ENCODE measurements at places on chromosomes 3 and 15.
A peak's percentile ranks its signal among the peaks of the same experiment; 100 is the strongest.

DNA sequence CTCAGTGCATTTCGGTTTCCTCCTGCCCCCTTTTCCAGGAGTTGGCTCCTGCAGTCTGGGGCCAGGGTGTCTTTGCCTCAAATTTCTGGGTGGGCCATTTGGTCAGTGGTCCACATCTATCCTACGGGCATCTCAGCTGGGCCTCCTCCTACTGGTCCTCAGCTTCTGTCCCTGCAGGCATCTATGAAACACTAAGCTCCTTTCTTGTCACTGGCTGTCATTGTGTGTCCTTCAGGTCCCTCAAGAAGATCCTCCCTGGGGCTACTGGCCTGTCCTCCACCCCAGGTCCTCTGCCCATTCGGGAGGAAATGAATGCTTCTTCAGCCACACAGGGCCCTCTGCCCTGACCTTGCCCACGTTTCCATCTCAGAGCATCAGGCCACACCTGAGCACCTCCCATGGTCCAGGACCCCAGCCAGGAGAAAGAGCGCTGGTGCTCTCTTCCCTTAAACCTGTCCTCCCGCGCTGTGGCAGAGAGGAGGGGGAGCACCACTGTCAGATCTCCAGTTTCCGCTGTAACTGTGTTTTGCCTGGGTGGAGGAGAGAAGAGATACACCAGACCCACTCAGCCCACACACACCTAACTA lies 1.8 kb downstream of the PRR23E start:
- no peak for DNase-seq

DNA sequence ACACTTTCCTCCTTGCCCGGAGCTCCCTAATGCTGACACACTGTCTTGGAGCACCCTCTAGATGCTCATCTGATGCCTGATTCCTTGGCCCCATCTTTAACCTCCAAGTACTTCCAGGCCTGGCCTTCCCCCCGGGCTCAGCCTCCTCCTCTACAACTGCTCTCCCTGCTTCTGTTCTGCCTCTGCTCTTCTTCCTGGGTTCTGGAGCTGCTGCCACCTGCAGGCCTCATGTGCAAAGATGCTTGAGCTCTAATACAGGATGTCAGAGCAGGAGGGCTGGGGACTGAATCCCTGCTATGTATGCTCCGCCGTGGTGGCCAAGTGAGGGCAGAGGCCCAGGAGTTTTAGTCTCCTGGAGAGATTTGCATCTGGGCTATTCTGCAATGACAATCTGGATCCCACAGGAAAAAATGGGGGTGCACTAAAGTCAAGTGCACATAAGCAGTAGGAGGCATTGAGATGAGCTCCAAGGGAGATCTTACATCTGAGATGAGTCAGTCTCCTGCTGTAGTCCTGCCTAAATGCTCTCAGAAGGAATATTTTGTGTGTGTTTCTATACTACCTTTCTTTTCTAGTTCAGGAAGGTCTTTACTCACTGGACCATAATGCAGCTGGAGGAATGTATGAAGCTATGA lies 296.3 kb downstream of the UACA start:
- DNase-seq: peak; percentile 67

DNA sequence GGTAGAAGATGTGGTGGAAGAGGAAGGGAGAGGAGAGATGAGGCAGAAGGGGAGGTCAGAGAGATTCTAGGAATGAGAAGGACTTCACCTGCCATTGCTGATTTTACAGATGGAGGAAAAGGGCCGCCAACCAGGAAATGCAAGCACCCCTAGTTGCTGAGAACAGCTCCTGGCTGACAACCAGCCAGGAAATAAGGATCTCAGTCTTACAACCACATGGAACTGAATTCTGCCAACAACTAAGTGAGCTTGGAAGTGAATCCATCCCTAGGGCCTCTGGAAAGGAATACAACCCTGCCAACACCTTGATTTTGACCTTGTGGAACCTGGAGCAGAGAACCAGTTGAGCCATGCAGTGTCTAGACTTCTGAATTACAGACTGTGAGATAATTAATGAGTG lies 86.6 kb downstream of the EDEM1 start:
- no peak for DNase-seq

DNA sequence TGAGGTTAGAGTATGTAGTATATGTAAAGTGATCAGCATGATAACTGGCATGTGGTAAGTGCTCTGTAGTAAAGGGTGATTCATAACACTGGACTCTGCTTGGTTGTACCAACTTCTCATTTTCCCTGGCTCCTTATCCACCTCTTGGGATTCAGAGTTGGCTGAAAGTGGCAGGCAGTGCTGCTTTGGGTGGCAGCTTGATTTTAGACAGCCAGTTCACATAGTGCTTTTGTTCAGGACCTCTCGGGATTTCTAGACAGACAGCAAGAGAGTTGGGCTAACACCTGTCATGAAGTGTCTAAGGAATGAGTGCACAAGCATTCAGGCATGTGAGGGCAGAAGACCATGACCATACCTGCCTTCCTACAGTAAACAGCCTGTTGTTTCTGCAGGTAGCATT lies 69.0 kb downstream of the RBM6 start:
- DNase-seq: peak; percentile 73

- DNase-seq: no peak
Measured at GRCh38 chr3:21804330-21804729, 53.3 kb upstream of the ZNF385D start.

DNA sequence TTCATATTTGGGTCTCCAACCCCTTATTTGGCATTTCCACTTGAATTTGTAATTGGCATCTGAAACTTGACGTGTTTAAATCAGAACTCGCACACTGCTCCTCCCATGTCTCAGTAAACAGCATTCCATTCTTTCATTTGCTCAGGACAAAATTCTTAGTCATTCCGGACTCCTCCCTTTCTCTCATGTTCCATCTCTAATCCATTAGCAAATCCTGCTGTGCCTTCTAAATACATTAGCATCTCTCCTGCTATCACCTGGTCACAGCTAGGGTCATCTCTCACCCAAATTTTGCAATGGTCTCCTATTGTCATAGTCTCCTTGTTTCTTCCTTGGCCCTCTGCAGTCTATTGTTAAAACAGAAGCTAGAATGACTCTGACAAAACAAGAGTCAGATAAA lies 119.9 kb upstream of the CADPS start:
- DNase-seq: no peak

GRCh38 chr15:37289109-37289765 lies 188.9 kb upstream of the MEIS2 start:
- DNase-seq: no peak

- peak; percentile 80 for DNase-seq
Measured at GRCh38 chr15:33612721-33613304, 302.0 kb downstream of the RYR3 start.

DNA sequence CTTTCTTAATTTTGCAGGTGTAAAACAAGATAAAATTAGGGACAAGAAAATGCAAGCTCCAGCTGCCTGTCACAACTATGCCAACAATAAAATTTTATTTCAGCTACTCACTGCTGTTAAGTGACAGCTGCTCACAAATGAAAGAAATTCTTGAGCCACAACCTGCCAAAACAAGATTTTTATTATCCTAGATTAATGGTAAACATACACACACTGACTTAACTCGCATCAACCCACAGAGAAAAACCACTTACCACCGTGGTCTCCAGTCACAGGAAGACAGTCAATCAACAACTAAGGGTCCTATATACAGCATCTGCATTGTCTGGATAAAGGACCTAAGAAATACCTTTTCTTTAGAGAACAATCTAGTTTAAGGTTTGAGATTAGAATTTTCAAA lies 31.3 kb downstream of the EFL1 start:
- no peak for DNase-seq

DNA sequence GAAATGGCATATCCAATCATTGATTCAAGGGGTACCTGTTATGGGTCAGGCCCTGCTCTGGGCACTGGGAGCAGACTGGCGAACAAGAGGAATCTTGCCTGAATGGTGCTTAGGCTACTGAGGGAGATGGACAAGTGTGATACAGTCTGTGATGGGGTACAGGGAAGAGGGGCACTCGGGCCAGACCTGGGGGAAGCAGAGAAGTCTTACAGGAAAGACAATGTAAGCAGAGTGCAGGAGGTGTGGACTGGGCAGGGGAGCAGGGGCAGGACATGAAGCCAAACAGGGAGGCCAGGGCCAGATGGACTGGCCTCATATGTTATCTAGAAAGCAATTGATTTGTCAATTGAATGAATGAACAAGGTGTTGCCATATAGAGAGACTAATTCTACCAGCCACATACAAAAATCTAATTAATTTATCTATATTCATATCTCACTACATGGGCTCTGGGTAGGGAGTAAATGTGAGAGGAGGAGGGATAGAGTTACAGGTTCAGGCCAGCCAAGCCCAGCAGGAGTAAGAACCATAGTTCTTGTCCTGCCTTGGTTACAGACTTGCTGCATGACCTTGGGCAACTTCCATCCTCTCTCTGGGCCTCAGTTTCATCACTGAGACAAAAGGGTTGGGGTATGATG lies 3.6 kb upstream of the IGDCC4 start:
- DNase-seq: no peak

DNA sequence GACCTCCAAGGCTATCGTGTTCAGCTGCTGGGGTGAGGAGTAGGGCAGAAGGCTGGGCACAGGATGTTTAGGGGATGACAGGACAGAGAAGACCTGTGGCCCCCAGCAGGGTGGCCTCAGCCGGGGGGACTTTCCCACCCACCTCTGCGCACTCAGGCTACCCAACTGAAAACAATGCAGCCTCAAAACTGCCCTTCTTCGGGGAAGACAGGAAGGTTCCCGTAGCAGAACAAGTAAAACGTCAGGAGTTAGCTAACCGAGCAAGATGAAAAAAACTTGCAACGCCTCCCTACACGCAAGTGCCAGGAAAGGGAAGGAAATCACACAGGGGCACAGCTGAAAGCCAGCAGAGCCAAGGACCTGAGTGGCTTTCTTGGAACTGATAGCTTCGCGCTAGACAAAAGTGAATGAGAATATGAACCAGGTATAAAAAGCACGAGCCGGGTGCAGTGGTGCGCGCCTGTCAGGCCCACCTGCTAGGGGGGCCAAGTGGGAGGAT lies 38.4 kb upstream of the FURIN start:
- DNase-seq: no peak

DNA sequence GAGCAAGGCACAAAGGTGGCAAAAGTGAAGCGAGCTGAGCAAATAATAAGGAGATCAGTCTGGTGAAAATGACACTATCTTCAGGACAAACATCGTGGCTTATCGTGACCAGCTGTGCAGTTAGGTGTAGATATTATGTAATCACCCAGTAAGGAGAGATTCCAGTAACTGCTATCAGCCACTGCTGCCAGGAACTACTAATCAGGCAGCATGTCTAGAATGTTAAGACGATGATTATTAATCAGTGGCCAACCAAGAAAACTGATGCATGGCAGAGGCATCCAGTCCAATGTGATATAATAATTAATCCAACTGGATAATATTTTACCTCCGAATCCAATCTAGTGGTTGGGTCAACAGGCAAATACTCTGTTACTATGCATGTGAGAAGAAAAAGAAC lies 252.7 kb upstream of the ZPLD1 start:
- peak; percentile 99 for DNase-seq

DNA sequence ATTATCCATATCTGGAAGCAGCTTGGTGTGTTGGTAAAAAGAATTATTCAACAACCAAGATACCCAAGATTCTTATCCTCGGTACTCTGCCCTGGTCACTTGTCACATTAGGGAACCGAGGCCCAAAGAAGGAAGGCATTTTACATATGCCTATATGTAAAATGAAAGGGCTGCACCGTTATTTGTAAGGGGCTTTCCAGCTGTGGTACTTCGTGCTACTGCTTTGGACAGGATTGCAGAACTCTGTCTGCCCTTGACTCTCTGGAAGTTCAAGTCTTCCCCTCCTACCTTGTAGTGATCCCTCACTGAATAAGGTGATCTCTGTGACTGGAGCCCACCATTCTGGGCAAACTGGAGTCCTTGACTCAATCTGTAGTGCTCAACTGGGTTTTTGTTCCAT lies 198.9 kb upstream of the TOPAZ1 start:
- no peak for DNase-seq

- peak; percentile 45 for DNase-seq
Measured at GRCh38 chr3:52704611-52705437, 767 bp downstream of the GLT8D1 start.

DNA sequence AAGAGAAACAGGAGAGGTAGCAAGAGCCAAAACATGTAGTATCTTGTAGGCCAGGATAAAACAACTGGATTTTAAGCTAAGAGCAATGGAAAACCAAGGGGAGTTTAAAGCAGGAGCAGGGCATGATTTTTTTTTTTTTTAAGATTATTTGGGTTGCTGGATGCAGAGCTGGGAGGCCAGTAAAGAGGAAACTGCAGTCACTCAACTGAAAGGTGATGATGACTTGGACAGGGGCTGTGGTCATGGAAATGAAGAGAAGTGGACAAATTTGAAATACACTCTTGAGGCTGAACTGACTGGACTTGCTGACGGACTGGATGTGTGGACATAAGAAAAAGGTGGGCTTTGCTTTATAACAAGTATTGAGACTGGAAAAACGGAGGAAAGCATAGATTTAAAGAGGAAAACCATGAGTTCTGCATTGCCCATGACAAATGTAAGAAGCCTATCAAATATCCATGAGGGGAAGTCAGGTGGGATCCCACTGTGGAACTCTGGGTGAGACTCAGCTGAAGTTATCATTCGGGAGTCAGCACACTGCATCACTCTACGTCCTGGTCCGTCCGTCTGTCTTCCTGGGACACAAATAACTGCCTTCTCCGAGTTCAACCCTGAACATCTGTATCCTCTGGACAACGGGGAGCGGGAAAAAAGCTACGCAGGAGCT lies 688 bp downstream of the XPC start:
- peak; percentile 19 for DNase-seq

DNA sequence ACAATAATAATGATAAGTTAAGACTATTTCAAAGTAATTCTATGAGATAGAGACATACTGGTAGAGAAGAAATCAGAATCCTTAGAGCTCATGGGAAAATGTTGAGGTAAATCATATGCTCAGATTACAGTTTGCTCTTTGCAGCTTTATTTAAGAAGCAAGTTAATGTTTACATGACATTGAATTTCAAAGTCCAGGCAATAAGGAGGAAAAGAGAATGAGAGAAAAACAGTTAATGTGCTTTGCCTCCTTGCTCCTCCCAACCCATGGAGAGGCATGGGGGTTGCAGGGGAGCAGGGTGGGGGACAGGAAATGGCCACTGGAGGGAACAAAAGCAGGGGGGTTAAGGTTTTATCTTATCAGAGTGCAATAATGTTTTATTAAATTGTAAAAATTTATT lies 42.2 kb upstream of the ZBTB38 start:
- DNase-seq: peak; percentile 70

DNA sequence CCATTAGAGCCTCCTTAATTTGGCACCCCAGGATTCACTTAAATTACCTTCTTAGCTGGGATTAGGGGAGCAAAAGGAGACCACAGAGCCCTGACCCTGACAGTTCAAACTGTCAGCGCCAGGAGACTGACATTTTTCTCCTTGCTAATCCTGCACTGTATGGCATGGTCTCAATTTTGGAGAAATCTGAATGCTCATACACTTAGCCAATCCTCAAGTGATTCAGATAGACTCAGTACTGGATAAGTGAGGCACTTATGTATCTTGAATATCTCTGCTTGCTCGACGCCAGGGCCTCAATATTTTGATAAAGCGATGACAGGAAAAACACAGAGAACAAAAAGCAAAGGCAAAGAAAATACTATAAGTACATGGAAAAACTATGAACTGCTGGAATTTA lies 375.9 kb upstream of the WNT5A start:
- DNase-seq: no peak
